Glutamatergic neuron (in vitro differentiated cells): ENCODE measurements at places on chromosomes 6 and 20. TPM values are rescaled to one million over a fixed set of nuclear protein-coding genes. Genes with fewer than 3 reads are reported as not detected.

The RSPO3 gene
- not detected for total RNA-seq

The ZC3H12D gene
- 48.7 TPM for total RNA-seq

The TNNC2 gene
- 0.64 TPM for total RNA-seq

The SCUBE3 gene
- 0.25 TPM for total RNA-seq

The RAB44 gene
- not detected for total RNA-seq
